ENCODE measurements at places on chromosomes 7 and 10.

DNA sequence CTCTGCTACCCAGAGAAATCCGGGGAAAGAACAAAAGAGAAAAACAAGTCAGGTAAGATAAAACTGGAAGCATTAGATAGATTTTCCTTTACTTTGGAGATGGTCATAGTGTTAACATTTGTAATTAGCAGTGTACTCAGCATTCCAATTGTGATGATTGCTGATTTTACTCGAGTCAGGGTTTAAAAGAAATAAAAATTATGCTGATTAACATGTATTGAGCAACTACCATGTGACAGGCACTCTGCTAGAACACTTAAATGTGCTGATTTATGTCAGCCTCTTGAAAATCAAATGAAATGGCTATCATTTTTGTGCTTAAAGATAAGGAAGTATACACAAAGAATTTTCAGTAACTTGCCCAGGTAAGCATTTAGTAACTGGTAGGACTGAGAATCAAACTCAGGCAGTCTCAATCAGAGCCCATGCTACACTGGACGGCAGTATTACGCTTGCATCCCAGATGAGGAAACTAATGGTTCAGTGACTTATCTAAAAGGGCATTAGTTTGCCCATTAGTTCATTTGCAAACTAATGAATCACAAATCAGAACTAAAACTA is 735.1 kb upstream of the SORCS1 start:
- no peak for DNase-seq

GRCh38 chr10:1166101-1166827 is 110.1 kb downstream of the WDR37 start:
- DNase-seq = no peak

GRCh38 chr7:155218276-155219153 is 79.2 kb upstream of the INSIG1 start:
- DNase-seq = no peak

GRCh38 chr10:22174442-22174841 is 43.4 kb downstream of the EBLN1 start:
- DNase-seq = no peak

- no peak for DNase-seq
Measured at GRCh38 chr7:28207486-28208158, 27.0 kb upstream of the JAZF1 start.

DNA sequence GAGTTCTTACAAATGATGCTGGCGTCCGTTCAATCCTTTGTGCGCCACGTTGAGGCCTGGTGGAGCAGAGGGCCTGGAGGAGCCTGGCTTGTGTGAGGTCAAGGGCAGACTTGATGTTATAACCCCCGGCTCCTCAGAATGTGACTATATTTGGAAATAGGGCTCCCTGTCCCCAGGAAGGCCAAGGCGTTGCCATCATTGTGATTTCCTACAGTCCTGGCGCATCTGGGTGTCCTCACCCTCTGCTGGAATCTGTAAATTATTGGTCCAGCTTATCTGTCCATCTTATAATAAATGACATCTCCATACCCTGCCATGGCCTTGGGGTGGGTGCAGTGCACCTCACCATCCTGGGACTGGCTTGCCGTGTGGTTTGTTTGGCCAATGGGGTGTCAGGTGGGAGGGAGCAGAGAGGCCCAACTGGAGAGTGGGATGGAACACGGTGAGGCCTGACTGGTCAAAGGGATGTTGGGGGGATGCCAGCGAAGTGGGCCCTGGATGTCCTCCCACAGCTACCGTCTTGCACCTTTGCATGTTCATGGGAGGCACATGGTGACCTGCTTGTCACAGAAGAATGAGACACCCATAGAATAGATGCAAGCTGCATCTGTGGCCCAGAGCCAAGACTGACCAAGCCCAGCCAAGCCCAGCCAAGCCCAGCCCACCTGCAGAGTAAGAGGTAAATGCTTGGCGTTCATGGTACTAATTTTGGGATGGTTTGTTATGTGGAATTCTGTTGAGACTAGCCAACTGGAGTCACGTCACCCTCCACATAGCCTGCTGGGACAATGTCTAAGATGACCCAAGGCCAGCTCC is 11.1 kb upstream of the LRRC27 start:
- no peak for DNase-seq

- no peak for DNase-seq
Measured at GRCh38 chr7:74093671-74094223, 10.1 kb downstream of the LIMK1 start.

GRCh38 chr7:134400859-134401258 is 58.0 kb downstream of the AKR1B1 start:
- no peak for DNase-seq

- no peak for DNase-seq
Measured at GRCh38 chr10:82628373-82628772, 753.4 kb downstream of the NRG3 start.

DNA sequence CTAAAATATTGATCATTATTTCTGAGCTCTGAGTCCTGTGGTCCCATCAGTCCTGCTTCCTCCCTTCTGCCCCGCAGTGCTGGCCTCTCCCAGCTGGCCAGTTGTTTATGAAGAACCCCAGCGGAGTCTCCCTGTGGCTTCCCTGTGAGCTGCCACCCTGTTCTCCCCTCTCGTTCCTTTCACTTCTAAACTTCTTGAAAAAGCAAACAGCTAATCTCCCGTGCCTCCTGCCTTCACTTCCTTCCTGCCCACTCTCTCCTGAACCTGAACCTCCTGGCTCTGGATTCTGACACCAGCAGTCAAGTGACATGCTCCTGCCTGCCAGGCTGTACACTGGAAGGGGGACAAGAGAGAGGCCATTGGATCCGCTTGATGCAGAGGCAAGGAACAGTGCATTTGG is 63.7 kb upstream of the ZPBP start:
- DNase-seq = no peak

DNA sequence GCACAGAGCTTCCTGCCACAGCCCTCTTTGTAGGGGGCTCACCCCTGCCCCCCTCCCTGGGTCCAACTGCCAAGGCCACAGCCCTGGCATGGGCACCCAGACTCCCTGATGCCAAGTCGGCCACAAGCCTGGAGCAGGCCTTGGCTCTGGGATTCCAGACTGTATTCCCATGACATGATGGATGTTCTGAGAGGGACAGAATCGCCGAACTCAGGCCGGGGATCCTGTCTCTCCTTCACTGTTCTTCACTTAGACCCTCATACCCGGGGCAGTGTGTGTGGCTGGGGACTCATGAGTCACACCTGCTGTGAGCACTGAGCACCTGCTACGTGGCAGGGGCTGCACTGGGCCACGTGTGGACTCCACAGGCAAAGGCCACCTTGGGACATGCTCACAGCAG is 7.9 kb downstream of the CALML5 start:
- DNase-seq = no peak

GRCh38 chr7:130879191-130879590 is 145.2 kb upstream of the KLF14 start:
- no peak for DNase-seq

DNA sequence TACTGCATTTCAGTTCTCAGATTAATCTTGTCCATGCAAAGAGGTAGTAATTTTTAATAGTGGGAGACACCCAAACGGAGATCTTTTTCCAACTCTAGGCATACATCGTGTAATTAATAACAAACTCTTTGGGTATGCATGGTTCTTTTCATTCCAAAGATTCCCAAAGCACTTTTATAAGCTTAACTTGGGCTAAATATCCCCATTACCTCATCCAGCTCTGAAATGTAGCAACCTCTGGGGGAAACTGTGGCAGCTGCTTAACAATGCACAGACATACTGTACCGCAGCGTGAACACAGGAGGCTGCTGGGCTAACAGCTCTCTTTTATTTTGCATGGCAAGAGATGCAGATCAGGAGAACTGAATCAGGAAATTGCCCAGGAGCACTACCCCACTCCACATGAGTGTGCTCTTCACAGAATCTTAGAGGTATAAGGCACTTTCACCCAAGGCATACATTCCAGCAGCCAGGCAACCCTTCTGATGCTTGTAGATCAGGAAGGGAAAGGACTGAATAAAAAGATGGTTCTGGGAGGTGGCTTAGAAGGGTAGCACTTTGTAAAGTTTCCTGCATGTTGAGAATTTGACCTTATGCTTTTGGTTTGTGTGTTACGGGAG is 114.4 kb upstream of the GLI3 start:
- DNase-seq = no peak

GRCh38 chr10:112519133-112519761 is 72.2 kb downstream of the VTI1A start:
- no peak for DNase-seq

- no peak for DNase-seq
Measured at GRCh38 chr7:108045669-108046068, 42.7 kb upstream of the LAMB1 start.

DNA sequence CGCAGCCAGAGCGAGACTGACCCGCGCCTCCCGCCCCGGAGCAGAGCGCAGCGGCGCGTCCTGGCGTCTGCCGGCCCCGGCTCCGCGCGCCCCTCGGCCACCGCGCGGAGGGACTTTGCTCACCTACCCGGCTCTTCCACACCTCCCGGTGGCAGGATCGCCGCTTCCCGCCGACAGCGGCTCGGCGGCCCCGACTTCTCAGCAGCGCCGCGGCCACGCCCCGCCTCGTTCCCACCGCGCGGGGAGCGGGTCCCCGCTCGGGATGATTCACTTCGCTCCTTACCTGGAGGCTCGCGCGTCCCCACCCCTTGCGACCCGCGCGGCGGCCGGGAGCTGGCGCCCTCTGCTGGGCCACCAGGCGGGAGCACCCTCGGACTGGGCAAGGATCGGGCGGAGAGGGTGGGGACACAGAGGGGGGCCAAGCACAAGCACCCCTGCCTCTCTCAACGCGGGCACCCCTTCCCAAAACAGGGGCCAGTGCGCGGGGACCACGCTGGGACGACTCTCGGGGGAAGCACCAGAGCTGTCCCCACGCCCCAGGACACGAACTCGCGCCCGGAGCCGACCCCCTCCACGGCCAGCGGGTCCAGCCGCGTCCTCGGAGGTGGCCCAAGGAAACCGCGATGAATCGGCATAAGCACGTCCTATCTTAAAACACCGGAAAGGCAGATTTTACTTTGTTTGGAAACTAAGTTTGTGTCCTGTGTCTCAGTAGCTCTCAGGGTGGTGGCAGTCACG is 101.0 kb upstream of the SVIL start:
- DNase-seq = peak; percentile 69

GRCh38 chr10:29761916-29762315 is 127.1 kb upstream of the SVIL start:
- no peak for DNase-seq

- DNase-seq = no peak
Measured at GRCh38 chr7:151859948-151860685, 16.8 kb downstream of the PRKAG2 start.

- no peak for DNase-seq
Measured at GRCh38 chr7:147611431-147611830, 979.1 kb upstream of the C7orf33 start.
